ENCODE measurements at places on chromosomes 3 and 15.

- DNase-seq, result no peak
These were observed 16.5 kb downstream of the IMPG2 start for GRCh38 chr3:101303836-101304235.

DNA sequence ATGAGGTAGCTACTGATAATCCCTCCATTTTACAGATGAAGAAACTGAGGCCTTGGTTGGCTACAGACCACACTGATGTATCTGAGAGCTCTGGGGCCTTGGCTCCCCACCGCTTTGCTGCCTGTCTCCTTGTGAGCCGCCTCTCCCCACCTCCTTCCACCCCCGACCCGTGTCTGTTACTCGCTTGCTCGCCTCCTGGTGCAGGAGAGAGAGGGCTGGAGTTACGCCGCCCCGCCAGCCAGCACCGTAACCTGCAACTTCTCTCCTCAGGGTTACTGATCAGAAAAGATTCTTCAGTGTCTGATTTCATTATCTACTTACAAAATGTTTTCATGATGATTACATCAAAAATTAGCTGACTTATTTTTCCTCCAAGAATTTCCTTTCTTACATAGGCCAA lies 34.1 kb downstream of the TM2D3 start:
- DNase-seq, result no peak

GRCh38 chr3:23084367-23084766 lies 118.8 kb upstream of the UBE2E2 start:
- no peak for DNase-seq

GRCh38 chr15:67101911-67102598 lies 36.7 kb downstream of the SMAD3 start:
- DNase-seq, result peak; percentile 77

GRCh38 chr3:195040094-195040493 lies 230.9 kb downstream of the XXYLT1 start:
- DNase-seq, result no peak

DNA sequence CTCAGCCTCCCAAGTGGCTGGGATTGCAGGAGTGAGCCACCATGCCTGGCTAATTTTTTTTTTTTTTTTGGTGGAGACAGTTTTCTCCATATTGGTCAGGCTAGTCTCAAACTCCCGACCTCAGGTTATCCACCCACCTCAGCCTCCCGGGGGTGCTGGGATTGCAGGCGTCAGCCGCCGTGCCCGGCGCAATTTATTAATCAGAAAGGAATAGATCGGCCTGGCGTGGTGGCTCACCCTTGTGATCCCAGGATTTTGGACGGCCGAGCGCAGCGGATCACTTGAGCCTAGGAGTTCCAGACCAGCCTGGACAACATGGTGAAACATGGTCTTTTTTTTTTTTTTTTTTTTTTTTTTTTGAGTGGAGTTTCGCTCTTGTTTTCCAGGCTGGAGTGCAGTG lies 13.3 kb upstream of the GOLGA8M start:
- no peak for DNase-seq

- no peak for DNase-seq
These were observed 20.0 kb upstream of the BLM start for GRCh38 chr15:90697175-90697574.

DNA sequence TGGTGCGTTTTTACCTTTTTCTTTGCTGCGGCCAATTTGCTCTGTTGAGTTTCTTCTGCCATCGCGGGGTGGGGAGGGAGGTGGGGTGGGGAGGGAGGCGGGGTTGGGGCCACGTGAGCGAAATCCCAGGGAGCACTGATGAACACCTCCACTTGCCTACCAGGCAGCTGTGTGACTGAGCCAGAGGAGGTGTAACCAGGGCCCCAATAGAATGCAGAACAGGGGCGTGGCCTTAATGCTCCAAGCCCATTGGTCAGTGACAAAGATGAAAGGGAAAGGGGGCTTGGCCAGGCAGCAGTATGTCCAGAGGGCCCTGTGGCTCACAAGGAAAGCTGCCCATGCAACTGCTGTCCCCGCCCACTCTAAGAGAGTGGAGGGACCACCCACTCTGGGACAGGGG lies 21.4 kb upstream of the OR4F6 start:
- DNase-seq, result no peak

DNA sequence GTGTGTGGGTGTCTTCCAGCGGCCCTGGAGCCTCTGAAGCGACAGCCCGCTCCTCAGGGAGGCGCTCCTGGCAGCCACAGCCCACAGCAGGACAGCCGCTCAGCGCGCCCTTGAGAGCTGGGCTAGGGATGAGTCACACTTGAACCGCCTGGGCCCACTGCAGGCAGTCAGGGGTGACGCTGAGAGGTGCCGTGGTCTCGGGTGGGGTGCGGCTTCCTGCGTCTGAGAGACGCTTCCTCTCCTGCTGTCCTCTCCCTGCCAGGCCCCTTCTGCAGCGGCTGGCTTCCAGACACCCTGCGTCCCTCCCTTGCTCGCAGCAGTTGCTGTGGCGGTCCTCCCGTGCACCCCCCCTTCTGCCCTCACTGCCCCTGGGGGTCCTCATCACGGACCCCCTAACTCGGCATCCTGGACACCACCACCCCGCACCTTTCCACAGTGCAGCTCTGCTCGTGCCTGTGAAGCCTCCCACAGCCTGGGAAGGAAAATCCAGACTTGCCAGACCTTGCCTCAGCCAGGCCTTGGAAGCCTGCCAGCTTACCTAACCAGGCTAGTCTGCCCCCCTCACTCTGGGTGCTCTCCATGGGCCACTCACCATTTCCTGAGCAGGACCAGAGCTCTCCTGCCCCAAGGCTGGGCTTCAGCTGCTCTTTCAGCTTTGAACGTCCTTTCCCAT lies 1.1 kb upstream of the SPTBN5 start:
- DNase-seq, result peak; percentile 89

- no peak for DNase-seq
These were observed 75.8 kb downstream of the CPN2 start for GRCh38 chr3:194275291-194275690.

GRCh38 chr3:4207672-4208071 lies 95.5 kb upstream of the SETMAR start:
- DNase-seq, result no peak

- no peak for DNase-seq
These were observed 57.1 kb downstream of the SLC7A14 start for GRCh38 chr3:170528726-170529125.

DNA sequence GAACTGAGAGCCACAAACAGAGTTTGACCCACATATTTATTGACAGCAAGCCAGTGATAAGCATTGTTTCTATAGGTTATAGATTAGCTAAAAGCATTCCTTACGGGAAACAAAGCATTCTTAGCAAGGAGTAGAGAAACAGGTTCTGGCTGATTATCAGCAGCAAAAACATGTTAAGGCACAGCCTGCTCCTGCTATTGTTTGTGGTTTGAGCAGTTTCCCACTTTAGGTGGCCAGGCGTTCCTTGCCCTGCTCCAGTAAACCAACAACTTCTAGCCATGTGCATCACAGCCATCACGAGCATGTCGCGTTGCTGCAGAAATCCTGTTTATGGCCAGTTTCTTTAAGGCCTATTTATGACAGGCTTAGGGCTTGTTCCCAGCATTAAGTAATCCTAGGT lies 44.7 kb upstream of the C2CD4B start:
- DNase-seq, result no peak

DNA sequence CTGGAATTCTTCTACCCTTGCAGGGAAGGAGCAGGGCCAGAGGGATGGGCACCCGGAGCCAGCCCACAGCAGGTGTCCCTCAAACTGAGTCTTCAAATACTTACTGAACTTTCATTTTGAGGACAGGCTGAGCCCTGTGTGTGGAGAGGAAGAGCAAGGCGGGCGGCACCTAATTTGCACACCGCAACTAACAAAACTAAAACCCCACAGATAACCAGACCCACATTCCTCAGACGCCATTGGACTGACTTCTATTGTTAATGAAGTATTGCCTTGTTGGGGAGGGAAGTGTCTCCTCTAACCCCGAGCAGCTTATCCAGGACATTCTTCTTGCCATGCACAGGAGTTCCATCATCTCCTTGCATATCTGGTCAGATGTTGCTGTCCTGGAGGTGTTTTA lies 105.2 kb upstream of the NR2E3 start:
- DNase-seq, result no peak

- no peak for DNase-seq
These were observed 26.6 kb downstream of the IGF2BP2 start for GRCh38 chr3:185797993-185798830.

DNA sequence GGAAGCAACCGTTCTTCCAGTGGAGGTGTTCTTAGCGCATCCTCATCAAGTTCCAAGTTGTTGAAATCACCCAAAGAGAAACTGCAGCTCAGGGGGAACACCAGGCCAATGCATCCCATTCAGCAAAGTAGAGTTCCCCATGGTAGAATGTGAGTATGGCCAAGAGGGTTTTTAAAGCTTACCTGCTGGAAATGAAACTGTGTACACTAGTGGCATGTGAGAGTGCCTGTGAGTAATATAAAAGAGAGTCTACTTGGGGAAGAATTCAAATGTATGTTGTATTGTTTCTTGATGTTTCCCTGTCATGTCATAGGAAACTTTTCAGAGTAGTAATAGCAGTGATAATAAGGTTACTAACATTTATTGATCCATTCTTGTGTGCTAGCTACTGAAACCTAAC lies 43.3 kb downstream of the PSMD6 start:
- no peak for DNase-seq

GRCh38 chr15:26049900-26050657 lies 187.0 kb upstream of the ATP10A start:
- no peak for DNase-seq

- no peak for DNase-seq
These were observed 1.1 kb downstream of the CHD2 start for GRCh38 chr15:92901072-92901761.

DNA sequence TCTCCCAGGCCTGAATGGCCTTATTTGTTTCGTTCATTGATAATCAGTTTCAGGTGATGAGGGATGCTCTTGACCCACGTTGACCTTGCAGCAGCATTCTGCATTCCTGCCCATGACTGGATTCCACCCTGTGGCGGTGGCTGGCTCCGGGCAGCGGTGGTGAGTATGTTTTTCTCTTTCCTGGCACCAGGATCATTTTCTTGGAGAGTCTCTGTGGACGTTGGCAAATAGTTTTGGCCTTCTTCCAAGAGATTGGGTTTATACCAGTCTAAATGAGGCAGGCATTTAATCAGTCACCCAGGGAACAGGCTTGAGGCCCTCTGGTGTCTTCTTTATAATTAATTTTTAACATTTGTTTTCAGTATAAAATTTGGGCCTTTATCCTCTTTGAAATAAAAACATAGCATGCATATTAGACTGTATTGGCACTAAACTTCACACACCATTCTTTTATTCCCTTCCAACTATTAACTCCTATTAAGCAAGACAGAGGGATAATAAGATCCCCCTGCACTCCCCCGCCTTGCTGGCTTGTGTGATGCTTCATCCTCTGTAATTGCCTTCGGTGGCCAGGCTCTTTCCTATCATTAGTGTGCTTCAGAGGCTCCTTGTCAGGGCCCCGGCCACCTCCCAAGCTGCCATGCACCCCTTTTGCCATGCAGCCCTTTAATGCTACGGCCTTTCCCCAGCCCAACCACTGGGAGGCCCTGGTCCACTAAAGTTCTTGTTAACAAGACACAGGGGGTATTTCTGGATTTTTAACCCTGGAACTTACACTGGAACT lies 176.2 kb upstream of the TOPAZ1 start:
- no peak for DNase-seq

DNA sequence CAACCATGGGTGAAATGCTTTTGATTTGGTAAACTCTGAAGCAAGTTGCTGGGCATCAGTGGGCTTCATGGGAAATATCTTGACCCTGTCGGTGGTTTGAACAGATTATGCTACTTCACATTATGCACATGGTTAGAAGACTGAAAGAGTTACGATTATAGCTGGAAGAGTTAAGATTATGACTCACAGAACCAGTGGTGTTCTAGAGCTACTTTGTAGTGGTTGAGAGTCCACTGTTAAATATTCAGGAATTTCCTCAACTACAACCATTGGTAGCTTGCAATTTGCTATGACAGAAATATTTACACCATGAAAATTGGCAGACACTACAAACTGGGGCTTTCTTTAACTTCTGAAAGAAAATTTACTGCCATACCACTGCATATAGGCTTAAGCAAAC lies 99.3 kb downstream of the GADL1 start:
- no peak for DNase-seq

DNA sequence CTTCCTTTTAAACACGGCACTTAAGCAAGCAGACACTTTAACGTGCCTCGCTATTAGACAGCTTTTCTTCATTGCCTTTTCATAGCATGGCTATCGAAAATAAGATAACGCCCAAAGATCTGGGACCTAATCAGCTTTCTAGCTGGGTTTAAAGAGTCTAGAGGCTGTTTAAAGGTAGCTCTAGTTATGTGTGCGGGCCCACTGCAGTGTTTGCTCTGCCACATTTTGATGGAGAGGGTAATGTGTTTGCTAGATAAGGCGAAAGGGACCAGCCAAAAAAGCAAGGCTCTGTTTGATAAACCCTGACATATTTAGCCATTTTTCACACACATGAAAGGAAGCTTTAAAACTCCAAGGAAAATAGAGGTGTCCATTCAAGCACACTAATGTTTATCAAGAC lies 91.6 kb downstream of the NR2F2 start:
- DNase-seq, result no peak

DNA sequence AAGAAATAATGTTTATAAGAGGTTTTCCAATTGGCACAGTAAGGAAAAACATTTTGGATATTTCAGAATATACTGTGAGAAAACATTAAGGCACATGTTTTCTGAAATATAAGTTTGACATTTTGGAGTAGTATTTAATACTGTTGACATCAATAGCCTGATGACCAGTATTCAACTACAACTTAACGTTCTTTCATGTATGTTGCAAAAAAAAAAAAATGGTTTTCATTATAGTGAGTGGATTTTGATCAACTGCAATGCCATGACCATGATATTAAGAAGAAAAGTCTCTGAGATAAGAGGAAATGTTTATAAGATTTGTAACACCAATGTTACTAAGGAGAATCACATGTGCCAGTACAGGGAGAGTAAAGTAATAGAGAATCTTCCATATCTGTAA lies 252.8 kb upstream of the RORA start:
- no peak for DNase-seq

- DNase-seq, result no peak
These were observed 8.5 kb downstream of the MBNL1 start for GRCh38 chr3:152277198-152277597.

DNA sequence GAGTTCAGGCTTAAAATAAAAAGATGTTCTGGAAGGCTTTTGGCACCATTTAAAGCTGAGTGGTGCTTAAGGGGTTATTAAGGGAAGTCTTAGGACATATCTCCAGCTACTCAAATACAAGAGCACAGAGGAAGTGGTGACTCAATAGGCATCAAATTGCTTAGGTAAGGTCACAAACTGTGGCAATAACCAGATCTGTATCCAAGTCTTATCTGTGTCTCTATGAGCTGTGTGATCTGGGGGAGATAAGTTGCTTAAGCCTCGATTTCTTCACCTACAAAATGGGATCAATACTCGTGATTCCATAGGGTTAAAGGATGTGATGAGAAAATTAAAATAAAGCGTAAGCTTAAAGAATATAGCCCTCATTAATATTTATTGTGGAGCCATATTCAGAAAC lies 7.6 kb downstream of the HDC start:
- DNase-seq, result no peak

DNA sequence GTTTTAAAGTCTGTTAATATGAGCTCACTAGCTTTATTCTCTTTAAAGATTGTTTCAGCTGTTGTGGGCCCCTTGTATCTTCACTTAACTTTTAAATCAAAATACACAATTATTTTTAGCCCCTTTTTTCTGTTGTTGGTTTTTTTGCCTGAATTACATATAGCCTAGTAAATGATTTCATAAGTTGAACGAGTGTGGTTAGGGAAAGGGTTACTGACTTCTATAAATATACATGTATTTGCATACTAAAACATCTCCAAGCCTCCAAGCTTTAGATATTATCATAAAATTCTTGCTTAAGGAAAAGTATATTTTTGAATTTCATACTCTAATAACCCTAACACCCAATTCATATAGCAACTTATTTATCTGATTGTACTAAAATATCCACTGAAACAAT lies 73.2 kb upstream of the ARL6 start:
- DNase-seq, result no peak

GRCh38 chr3:135199137-135199536 lies 404.1 kb downstream of the EPHB1 start:
- DNase-seq, result no peak

Data from bone marrow (tissue), 2 donors.